ENCODE measurements at places on chromosomes 7 and 10.

DNA sequence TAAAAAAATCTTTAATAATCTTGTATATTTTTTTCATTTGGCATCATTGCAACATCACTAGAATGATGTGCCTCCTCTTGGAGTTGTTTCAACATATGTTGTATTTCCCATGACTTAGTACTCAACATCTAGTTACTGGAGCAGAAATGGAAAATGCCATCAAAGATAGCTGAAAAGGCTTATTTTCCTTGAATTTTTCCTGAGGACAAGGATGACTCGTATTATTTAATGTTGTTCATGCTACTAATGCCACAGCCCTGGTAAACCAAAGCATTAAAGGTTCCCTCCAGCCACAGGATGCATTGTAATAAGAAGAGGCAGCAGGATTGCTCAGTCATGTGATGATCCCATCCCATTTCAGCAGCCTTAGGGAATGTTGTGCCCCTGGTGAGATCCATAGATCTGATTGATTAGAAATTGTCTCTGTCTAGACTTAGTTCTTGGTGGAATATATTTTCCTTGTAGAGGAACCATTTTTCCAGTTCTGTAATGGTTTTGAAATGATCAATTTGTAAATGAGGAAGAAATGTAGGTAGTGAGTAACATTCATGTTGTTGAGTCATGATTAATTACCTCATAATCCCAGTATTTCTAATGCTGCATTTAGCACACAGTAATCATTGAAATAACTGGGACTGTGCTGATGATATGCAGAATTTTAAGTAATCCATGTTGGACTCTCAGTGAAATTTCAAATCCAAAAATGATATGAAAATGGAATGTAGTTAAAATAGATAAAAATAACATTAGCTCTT, 91.3 kb upstream of the SMIM30 start:
- no peak for DNase-seq

DNA sequence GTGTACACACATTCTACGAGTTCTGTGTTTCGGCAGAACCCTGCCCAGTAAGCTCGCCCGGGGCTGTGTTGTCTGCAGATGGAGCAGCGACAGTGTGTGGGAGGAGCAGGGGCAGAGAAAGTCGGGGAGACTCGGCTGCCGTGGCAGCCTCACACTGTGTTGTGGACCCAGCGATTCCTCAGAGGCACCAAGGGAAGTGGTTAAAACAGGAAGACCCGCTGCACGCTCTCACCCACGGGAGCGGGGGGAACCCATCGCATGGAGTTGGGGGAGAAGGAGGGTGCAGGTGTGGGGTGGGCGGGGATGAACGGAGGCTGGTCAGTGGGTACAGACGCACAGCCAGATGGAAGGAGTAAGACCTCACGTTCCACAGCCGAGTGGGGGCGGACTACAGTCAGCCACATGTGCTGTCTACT, 250.2 kb downstream of the ELFN1 start:
- no peak for DNase-seq

- DNase-seq: no peak
Measured at GRCh38 chr7:135708041-135708440, 19.9 kb downstream of the SLC13A4 start.

- DNase-seq: no peak
Measured at GRCh38 chr10:88826388-88826787, 23.9 kb downstream of the LIPM start.

DNA sequence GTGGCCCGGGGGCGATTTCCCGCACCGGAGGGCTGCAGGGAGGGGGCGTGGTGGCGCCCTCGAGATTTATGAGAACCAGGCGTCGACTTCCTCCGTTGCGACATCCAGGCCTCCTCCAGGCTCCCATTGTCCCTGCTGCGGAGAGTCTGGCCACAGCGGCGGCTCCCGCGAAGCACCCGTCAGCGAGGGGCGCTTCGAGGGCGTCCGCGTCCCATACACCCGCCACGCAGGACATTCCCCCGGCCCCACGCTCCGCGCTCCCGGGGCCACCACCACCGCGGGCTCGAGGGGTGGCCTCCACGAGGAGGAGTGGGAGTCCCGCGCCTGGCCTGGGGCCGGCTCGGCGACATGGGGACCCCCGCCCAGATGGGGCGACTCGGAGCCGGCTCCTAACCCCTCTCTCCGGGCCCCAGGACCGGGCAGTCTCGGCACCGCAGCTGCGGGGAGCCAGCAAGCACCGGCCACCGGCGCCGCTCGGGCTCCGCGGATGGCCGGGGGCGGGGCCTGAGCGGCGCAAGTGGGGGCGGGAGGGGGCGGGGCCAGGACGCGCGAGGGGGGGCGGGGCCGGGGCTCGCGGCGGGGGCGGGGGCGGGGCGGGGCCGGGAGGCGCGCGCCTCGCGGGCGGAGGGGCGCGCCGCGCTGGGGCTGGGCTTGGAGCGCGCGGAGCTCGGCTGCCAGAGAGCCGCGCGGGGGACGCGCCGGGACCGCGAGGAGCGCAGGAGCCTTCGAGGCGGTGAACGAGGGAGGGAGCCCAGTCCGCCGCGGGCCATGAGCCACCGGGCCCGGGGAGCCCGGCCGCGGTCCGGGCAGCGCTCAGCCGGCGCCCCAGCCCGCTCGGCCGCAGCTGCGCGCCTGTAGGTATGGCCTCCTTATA, at the start of gene SH2B2:
Gene SH2B2 (plus strand): TSS at position 632 of the 874 bp plus-strand sequence. CDS start 13,683 bp downstream, outside the sequence.
- DNase-seq: no peak

- DNase-seq: no peak
Measured at GRCh38 chr10:101054351-101054750, 7.4 kb upstream of the KAZALD1 start.

DNA sequence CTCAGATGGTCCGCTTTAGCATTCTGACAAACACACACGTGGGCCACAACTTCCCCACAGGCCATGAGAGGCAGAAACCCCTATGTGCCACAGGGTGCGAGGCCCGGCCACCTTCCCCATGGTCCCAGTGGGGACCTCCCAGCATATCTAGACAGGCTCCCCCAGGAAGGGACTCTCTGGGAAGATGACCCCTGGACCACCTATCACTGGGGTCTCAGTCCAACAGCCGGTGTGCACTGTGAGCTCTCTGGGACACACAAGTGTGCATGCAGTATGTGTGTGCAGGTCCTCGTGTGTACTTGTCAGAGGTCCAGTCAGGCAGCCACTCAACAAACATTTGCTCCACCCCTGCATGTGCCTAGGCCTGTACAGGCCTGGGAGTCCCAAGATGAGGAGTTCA, 18.7 kb downstream of the GRID1 start:
- no peak for DNase-seq

DNA sequence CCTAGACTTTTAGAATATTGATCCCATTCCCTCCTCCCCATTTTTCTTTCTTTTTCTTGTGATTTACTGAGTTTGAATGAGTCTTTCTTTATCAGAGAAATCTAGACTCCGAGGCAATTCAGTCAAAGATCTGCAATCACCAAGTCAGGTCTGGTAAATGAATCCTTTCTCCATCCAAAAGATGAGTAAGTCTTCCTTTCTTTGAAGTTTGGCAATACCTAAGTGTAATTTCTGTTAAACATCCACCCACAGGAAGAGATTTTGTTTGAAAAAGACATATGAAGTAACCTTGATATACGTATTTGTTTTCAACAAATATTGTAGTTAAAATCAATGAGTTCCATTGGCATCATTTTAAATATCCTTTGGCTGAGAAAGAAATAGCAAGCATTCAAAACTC, 58.3 kb downstream of the SLC39A12 start:
- DNase-seq: no peak

- no peak for DNase-seq
Measured at GRCh38 chr10:11902646-11903045, 79.5 kb downstream of the PROSER2 start.

DNA sequence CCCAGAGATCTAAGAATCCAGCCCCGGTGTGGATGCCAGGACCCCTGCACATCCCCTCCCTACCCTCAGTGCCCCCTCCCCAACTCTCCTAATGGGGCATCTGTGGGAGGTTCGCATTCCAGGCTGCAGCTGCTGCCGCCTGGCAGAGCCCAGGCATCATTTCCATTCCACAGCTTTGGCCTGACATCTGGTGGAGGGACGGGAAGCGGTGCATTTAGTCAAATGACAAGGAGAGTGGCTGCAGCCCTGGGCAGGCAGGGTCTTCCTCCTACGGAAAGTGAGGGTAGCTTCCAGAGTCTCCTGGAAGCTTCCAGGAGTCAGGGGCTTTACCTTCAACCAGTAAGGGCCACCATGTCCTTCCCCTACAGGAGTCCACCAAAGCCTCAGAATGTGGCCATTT, 30.8 kb downstream of the PRLHR start:
- no peak for DNase-seq

- DNase-seq: no peak
Measured at GRCh38 chr10:111756217-111757061, 427.1 kb downstream of the GPAM start.

DNA sequence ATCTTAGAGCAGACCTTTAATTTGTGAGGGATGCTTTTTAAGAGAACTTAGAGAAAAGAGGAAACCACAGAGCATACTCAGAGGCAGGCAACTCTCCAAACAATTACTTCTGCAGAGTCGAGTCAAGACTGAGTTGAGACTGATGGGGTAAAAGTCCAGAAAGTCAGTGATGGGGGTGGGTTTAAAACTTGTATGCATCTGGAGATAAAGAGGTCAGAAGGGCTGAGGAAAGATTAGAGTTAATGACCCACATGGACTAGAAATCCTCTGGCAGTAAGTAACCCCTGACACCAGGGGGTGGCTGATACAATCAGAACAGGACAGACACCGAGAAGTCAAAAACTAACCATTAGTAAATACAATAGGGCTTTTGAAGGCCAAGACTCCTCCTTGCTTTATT, 42.4 kb upstream of the SEPTIN7 start:
- DNase-seq: no peak

- no peak for DNase-seq
Measured at GRCh38 chr7:66460921-66461361, 167.7 kb upstream of the KCTD7 start.

- DNase-seq: no peak
Measured at GRCh38 chr7:80182630-80183276, 48.1 kb downstream of the GNAI1 start.

DNA sequence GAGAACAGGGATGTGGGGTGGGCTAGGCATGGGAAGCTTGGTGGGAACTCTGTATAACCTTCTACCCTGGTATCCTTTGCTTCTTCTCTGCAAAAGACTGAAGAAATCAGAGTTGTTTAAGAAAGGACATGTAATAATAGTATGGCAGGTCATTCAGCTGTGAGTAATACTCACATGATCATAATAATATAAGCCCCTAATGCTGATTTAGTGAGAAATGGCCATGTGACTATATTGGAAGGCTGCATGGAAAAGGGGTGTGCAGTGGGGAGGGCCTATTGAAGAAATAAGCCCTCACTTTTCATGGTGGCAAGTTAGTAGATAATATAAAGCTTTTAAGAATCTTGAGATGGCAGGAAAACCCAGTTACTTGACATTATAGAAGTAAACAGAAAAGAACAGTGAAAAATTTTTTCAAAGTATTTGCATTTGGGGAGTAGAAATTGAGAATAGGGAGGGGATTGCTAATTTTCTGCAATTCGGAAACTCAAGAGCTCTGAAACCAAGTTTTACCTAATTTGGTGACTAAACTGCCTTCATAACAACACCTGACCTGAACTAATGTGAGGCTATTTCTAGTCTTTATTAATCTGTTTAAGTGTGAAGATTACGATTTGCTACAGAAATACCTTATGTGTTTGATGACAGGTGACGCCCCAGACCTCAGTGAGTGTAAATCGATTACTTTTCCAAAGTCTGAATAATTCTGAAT, 44.4 kb downstream of the ATXN7L1 start:
- DNase-seq: no peak

GRCh38 chr10:118737603-118738302, 17.0 kb downstream of the CACUL1 start:
- no peak for DNase-seq

- no peak for DNase-seq
Measured at GRCh38 chr7:34673066-34673465, 15.0 kb downstream of the NPSR1 start.

DNA sequence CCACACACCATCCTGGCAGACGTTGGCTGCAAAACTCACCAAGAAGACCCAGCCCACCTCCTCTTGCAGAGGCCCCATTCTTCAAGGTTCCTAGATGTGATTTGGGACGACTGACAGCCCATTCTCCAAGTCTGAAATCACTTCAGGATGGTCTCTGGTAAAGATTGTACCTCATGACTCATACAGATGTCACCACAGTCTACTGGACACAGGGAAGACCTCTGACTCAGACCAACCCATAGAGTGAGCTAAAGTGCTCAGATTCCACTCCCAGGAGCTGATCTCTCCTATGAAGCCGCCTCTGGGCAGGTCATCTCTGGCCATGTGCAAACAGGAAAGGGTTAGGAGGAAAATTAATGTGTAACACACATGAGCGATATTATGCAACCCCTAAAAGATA, 102.4 kb upstream of the VWC2 start:
- no peak for DNase-seq

DNA sequence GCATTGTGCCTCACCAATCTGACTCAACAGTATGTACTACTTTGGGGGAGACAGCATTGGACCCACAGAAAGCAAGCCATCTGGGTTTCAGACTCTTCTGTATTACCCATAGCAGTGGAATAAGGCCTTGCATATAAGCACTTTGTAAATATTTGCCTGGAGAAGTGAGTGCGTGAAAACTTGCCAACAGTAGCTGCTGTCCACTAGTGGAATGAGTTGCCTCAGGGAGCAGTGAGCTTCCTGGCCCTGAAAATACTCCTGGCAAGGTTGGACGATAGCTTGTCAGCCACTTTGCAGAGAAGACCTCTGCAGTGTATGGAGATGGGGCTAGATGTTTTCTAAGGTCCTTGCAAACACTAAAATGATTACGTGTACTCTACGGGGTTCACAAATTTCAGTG, 21.6 kb downstream of the GARS1 start:
- DNase-seq: no peak

DNA sequence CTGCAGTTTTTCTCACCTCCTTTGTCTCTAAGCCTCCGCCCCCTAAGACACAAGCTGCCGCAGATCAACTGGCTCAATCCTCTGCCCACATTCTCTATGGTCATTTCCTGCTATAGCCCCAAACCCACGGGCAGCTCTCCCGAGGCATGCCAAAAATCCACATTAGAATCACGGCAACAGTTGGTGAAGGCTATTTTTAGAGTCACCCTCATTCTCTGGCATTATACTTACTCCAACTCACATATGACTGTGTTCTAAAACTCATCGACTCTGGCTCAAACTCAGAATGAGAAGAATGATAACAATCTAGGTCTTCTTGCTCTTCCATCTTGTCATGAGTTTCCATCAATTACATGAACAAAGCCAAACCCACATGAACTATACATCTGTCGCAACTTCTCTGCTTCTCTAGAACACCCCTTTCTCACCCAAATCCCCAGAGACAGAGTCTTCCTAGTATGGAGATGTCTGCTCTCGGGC, 10.9 kb upstream of the KIAA1549 start:
- no peak for DNase-seq

DNA sequence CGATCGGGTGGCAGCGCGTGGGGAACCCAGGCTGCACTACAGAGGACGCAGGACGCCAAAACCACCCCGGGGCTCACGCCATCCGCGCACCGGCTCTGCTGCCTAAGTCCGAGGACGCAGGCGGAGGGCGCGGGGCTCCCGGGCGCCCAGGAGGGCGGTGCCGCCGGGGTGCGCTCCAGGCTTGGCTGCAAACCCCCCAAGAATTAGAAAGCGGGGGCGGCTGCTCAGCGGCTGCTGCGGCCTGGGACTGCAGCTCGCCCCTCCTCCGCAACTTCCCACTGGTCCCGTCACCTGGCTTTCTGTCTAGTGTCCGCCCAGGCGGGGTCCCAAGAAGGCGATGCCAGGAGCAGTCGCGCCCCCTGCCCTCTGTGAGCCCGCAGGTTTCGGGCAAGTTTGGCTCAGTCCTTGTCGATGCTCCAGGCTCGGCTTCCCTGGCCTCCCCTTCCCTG, 1.7 kb upstream of the POU6F2 start:
- DNase-seq: no peak

- no peak for DNase-seq
Measured at GRCh38 chr10:100996678-100997359, 2.8 kb upstream of the LZTS2 start.

GRCh38 chr10:72254813-72255568, 18.7 kb upstream of the DDIT4 start:
- DNase-seq: no peak
